Right atrium auricular region (tissue), 2 donors: ENCODE measurements at places on chromosomes 12 and 14. TPM values are rescaled to one million over a fixed set of nuclear protein-coding genes. Genes with fewer than 3 reads are reported as not detected.
A peak's percentile ranks its signal among the peaks of the same experiment; 100 is the strongest.

DNA sequence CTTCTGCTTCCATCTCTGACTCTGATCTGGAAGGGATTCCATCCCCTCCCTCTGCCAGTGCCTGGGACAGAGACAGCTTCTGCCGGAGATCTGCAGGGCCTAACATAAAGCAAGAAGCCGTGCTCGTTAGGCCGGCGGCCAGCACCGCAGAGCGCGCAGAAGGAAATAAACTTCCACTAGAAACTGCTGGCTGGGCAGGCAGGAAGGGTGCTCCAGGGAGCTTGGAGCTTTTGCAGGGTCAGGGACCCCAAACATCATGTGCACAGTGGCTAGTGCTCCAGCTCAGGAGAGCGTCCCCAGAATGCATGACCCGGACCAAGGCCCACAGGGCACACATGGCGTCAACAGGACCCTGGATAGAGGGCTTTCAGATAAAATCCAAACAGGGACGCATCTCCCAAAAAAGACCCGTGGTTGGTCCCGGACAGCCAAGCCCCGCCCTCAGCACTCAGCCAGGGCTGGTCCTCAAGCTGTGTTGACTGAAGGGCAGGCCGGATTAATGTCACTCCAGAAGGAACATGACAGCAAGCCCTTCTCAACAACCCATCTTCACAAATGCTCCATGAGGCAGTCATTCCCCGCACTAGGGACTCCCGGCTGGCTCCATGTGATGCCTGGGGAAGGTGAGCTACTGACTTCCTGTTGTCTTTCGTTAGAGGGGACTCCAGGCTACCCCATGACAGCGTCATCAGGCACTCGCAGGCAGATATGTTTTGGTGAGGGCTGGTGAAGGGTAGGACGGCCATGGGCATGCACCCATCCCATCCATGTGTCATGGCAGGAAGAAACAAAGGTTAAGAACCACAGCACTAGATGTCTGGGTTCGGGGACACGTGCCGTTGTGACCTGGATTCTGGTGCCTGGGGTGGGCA, 121.5 kb downstream of the CALM1 start:
- DNase-seq: no peak
- no peak overlapping the region for H3K4me3 ChIP-seq
- no peaks in the 10 kb centered on the region for H3K4me1 ChIP-seq
- no peaks in the 10 kb centered on the region for H3K36me3 ChIP-seq
- no peak overlapping the region for H3K27ac ChIP-seq

DNA sequence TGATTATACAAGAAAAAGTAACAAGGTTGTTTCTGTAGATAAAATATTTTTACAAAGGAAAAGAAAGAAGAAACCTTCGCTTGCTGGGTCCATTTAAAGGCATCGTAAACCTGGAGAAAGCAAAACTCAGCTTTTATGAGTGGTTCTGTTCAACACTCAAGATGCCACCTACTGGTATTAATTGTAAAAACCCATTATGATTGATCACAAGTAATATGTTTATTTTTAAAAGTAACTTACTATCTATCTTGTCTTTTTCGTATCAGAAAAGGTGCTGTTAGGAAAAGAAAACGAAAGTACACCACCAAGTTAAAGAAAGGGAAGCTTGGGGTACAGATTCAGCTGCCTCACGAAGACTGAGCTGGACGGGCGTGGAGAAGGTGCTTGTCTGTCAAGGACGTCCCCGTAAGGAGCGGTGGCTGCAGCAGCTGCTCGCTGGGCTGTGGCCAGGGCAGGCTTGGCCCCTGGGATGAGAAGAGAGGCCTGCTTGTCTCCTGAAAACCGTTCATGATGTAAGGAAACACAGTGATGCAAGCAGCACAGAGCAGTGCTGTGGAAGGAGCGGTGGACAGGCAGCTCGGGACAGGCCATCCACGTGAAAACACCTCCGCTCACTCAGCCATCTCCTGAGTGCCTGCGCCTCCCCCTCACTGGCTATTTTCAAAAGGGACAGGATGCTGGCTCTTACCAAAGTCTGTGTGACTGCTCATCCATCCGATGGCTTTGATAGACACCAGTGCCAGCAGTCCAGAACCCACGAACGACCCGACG, 25.0 kb downstream of the SLC15A4 start:
- DNase-seq: no peak
- no peak overlapping the region for H3K27ac ChIP-seq

GRCh38 chr14:77485901-77486678, 12.5 kb downstream of the ISM2 start:
- H3K27ac ChIP-seq: no peak overlapping the region
- H3K4me3 ChIP-seq: no peak overlapping the region
- H3K4me1 ChIP-seq: no peaks in the 10 kb centered on the region
- no peaks in the 10 kb centered on the region for H3K36me3 ChIP-seq

- no peaks in the 10 kb centered on the region for H3K36me3 ChIP-seq
- no peaks in the 10 kb centered on the region for H3K4me1 ChIP-seq
- H3K27ac ChIP-seq: no peak overlapping the region
- no peaks in the 10 kb centered on the region for H3K27me3 ChIP-seq
- DNase-seq: no peak
These were observed 359.8 kb downstream of the FOXG1 start for GRCh38 chr14:29126361-29126760.

- H3K4me3 ChIP-seq: no peak overlapping the region
- no peaks in the 10 kb centered on the region for H3K27me3 ChIP-seq
- DNase-seq: peak; percentile 74
- peaks cover 48% of the 10 kb centered on the region for H3K4me1 ChIP-seq
- H3K27ac ChIP-seq: peak overlapping the region; percentile 81
These were observed 41.6 kb downstream of the ITPK1 start for GRCh38 chr14:93073910-93074769.

DNA sequence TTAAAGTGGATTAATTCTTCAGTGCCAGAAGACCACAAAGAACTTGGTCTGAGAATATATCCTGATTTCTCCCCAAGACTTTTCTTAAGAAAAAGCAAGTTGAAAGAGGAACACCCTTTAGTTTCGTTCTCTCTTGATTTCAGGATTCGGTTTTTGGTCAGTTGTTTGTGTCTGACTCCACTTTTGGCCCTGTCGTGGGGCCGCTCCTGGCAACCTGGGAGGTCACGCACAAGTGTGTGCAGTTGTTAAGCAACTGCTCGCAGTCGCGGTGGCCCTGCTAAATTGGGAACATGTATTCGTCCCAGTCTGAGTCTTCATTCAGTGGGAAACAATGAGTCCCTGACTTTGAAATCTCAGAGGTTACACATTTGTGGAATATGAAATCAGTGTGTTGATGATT, 68.7 kb downstream of the RGS6 start:
- no peak overlapping the region for H3K4me3 ChIP-seq
- H3K27ac ChIP-seq: peak overlapping the region; percentile 69
- no peaks in the 10 kb centered on the region for H3K4me1 ChIP-seq
- no peaks in the 10 kb centered on the region for H3K36me3 ChIP-seq
- no peak for DNase-seq
- no peaks in the 10 kb centered on the region for H3K27me3 ChIP-seq

DNA sequence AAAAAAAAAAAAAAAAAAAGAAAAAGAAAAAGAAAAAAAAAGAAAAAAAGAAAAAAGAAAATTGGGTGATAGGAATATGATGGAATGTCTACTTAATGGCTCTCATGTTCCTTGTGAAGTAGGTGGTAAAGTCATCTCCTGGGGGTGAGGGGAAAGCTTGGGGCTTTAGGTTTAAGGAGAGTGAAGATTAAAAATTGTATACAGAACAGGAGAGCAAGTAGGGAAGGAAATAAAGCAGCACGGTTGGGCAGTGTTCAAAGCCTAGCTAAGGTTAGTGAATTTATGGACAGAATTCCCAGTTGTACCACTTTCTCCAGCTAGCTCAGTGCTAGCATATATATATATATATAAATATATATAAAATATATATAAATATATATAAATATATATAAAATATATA, 40.0 kb upstream of the SLC2A13 start:
- no peak for DNase-seq
- H3K36me3 ChIP-seq: no peaks in the 10 kb centered on the region
- no peaks in the 10 kb centered on the region for H3K27me3 ChIP-seq

- H3K27me3 ChIP-seq: no peaks in the 10 kb centered on the region
- H3K27ac ChIP-seq: peak within 1 kb of the TSS; percentile 79
- H3K4me3 ChIP-seq: peak within 1 kb of the TSS; percentile 43
- peak; percentile 75 for DNase-seq
- no peaks in the 10 kb centered on the region for H3K36me3 ChIP-seq
- H3K4me1 ChIP-seq: peaks cover 44% of the 10 kb centered on the region
These were observed at the start of gene RARG for GRCh38 chr12:53231921-53232645. RARG (minus strand) TSS chr12:53232209; CDS start chr12:53227545, 4,664 bp downstream.

The KRT77 gene
- total RNA-seq: not detected

DNA sequence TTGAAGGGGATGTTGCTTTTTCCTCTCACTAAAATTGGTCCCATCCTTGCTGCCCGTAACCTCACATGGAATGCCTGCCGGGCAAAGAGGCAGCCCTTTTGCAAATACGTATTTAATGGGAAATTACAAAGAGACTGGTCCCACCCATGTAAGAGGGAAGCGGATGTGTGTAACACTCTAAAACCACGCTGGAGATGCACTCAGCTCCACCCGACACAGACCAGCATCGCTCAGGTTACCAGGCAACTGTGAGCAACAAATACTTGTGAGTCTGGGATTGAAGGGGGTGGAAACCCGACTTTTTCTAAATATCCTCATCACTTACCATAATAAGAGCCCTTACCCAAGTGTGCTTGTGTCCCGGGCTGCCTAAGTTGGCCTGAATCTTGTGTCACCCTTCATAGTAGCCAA, 47.7 kb downstream of the ELK3 start:
- peak overlapping the region; percentile 21 for H3K4me3 ChIP-seq
- H3K36me3 ChIP-seq: peaks cover 3% of the 10 kb centered on the region
- H3K4me1 ChIP-seq: peaks cover 72% of the 10 kb centered on the region
- peak overlapping the region; percentile 91 for H3K27ac ChIP-seq

- H3K4me3 ChIP-seq: no peak overlapping the region
- no peak for DNase-seq
- H3K36me3 ChIP-seq: no peaks in the 10 kb centered on the region
These were observed 1.8 kb upstream of the MYL6B start for GRCh38 chr12:56150563-56150962.

- no peaks in the 10 kb centered on the region for H3K27me3 ChIP-seq
- no peak for DNase-seq
- H3K36me3 ChIP-seq: no peaks in the 10 kb centered on the region
- no peak overlapping the region for H3K4me3 ChIP-seq
- H3K4me1 ChIP-seq: no peaks in the 10 kb centered on the region
These were observed 42.0 kb downstream of the IQSEC3 start for GRCh38 chr12:108594-108993.

The TRIM9 gene
- total RNA-seq: 0.44 TPM

GRCh38 chr12:57229634-57230380, at the start of gene SHMT2:
SHMT2 (plus strand) TSS chr12:57229711; CDS start chr12:57229779, 68 bp downstream.
- peaks cover 46% of the 10 kb centered on the region for H3K4me1 ChIP-seq
- peaks cover 15% of the 10 kb centered on the region for H3K27me3 ChIP-seq
- peak within 1 kb of the TSS; percentile 82 for H3K27ac ChIP-seq
- peak within 1 kb of the TSS; percentile 67 for H3K4me3 ChIP-seq
- peak; percentile 93 for DNase-seq
- H3K36me3 ChIP-seq: peaks cover 29% of the 10 kb centered on the region

- H3K4me1 ChIP-seq: no peaks in the 10 kb centered on the region
- no peak for DNase-seq
- no peaks in the 10 kb centered on the region for H3K27me3 ChIP-seq
- no peaks in the 10 kb centered on the region for H3K36me3 ChIP-seq
- no peak overlapping the region for H3K27ac ChIP-seq
- no peak overlapping the region for H3K4me3 ChIP-seq
These were observed 191.1 kb downstream of the CALM1 start for GRCh38 chr14:90587918-90588317.

The ITGA7 gene
- total RNA-seq: 291 TPM

DNA sequence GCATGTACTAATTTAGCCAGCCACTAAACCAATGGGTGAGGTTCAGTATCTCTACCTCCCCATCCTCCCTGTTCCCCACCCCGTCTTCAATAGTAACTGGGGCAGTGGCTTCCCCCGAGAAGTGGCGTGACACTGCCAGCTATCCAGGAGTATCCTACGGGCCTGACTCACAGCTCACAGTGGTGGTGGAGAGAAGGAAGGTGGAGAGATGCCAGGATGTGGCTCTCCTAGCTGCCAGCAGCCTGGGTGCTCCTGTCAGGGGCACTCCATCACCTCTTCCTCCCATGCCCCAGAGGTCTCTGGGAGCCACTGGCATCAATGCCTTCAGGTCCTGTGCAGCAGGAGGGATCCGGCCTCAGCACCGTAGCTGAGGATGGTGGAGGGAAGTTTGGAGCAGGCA, 49.0 kb downstream of the TSPAN11 start:
- H3K4me3 ChIP-seq: no peak overlapping the region
- DNase-seq: no peak
- no peak overlapping the region for H3K27ac ChIP-seq
- H3K4me1 ChIP-seq: no peaks in the 10 kb centered on the region
- H3K27me3 ChIP-seq: no peaks in the 10 kb centered on the region

The TTC7B gene
- total RNA-seq: 57.3 TPM

- peaks cover 6% of the 10 kb centered on the region for H3K36me3 ChIP-seq
- no peak for DNase-seq
- peak overlapping the region; percentile 83 for H3K4me3 ChIP-seq
These were observed 1.1 kb downstream of the KMT2D start for GRCh38 chr12:49059299-49060171.

GRCh38 chr14:71527838-71528237, 404.4 kb upstream of the RGS6 start:
- H3K36me3 ChIP-seq: no peaks in the 10 kb centered on the region
- DNase-seq: no peak
- no peak overlapping the region for H3K27ac ChIP-seq

- no peak overlapping the region for H3K4me3 ChIP-seq
- H3K27ac ChIP-seq: no peak overlapping the region
- no peaks in the 10 kb centered on the region for H3K27me3 ChIP-seq
- peaks cover 52% of the 10 kb centered on the region for H3K36me3 ChIP-seq
These were observed 34.1 kb downstream of the SCFD1 start for GRCh38 chr14:30656190-30656632.

DNA sequence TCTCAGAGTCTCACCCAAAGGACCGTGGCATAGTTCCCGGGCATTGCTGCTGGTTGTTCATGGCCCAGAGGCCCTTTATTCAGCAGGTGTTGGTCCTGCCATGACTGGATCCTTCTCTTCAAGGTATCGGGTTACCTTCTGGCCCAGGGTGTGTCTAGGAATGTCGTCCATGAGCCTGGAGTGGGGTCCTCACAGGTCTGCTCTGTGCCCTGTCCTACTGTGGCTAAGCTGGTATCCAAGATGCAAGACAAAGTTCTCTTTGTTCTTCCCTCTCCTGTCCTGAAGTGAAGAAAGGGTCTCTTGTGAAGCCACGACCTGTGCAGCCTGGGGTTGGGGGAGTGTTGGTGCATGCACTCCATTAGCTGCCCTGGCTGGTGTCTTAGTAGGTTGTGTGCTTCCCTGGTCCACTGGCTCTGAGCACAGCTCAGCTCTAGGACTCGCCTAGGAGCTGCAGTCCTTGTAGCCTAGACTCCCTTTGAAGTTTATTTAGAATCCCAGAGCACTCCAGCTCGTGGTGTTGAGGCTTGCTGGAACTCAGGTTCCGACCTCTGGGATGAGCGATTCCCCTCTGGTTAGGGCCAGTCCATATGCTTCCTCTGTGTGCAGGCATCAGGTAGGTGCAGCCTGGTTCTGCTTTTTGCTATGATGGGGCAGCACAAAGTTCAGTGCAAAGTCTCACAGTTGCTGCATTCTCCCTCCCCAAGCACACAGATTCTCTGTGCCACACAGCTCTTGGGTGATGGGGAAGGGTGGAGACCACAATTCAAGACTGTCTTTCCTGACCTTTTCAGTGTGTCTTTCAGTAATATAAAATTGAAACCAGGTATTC, 117.4 kb downstream of the NUBPL start:
- no peak for DNase-seq
- H3K27ac ChIP-seq: no peak overlapping the region
- H3K4me1 ChIP-seq: no peaks in the 10 kb centered on the region
- H3K4me3 ChIP-seq: no peak overlapping the region
